ENCODE measurements at places on chromosomes 5 and 9. TPM values are rescaled to one million over a fixed set of nuclear protein-coding genes. Genes with fewer than 3 reads are reported as not detected.

The POMT1 gene
- 24.9 TPM for total RNA-seq

GRCh38 chr9:137417161-137418021, 5.6 kb downstream of the EXD3 start:
- DNase-seq, result no peak
- no peaks in the 10 kb centered on the region for H3K27me3 ChIP-seq
- H3K36me3 ChIP-seq, result no peaks in the 10 kb centered on the region

- no peaks in the 10 kb centered on the region for H3K27me3 ChIP-seq
- H3K4me1 ChIP-seq, result peaks cover 3% of the 10 kb centered on the region
- H3K36me3 ChIP-seq, result no peaks in the 10 kb centered on the region
- no peak overlapping the region for H3K27ac ChIP-seq
- H3K4me3 ChIP-seq, result no peak overlapping the region
Measured at GRCh38 chr5:140172483-140172882, 2.5 kb upstream of the CYSTM1 start.

DNA sequence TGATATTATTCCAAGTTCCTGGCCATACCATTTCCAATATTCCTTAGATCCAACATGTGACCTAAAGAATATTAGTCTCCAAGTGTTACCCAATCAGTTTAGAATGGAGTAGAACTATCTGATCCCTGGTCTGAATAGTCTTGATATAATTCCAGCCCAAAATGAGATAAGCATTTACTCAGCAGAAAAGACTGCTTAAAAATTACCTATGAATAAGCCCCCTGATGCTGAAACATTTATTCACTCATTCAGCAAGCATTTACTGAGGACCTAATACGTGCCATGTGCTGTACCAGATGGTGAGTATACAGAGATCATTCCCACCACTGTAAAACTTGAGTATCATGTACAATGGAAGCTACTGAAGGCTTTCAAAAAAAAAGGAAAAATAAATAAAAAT, 157.0 kb downstream of the FAM114A2 start:
- H3K4me3 ChIP-seq, result no peak overlapping the region
- DNase-seq, result no peak
- H3K27ac ChIP-seq, result no peak overlapping the region
- H3K36me3 ChIP-seq, result no peaks in the 10 kb centered on the region
- no peaks in the 10 kb centered on the region for H3K4me1 ChIP-seq

DNA sequence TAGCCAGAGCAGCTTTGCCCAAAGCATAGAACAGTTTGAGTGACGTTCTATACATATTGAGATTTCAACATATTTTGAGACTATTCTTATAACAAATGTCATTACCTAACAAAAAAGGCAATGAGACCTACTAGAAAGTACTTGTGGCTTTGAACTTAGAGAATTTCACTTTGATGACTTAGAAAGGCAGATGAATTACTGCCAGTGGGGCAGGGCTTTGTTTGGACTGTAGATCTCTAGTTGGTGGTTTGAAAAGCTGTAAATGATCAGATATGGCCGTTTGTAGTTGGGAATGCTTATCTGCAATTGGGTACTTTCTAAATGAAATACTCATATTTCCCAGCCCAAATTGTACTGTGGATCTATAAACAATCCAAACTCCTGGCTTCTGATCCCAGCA, 28.1 kb downstream of the SOX30 start:
- H3K4me1 ChIP-seq, result no peaks in the 10 kb centered on the region
- no peaks in the 10 kb centered on the region for H3K36me3 ChIP-seq
- DNase-seq, result no peak

GRCh38 chr5:127586811-127587210, 62.1 kb upstream of the CTXN3 start:
- H3K4me1 ChIP-seq, result no peaks in the 10 kb centered on the region
- H3K27ac ChIP-seq, result no peak overlapping the region
- no peaks in the 10 kb centered on the region for H3K27me3 ChIP-seq

The ZFP62 gene
- 24.1 TPM for total RNA-seq

The GGTA1 gene
- total RNA-seq, result under 0.01 TPM

DNA sequence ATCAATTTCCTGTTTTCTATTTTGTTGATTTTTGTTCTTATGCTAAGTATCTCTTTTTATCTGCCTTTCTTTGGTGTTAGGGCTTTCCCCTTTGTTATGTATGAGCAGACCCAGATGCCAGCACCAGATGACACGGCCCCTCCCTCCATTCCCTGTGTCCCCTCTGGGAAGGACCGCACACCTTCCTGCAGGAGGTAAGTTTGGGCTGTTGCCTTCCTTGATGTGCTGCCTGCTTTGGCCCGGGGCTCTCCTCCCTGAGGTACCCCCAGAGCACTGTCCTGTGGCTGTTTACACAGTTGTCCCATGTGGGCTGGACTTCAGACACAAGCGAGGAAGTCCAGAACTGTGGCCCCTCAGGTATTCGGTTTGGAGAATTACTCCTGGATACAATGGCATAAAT, 343.8 kb upstream of the IRX1 start:
- H3K27me3 ChIP-seq, result no peaks in the 10 kb centered on the region
- no peak for DNase-seq
- H3K36me3 ChIP-seq, result no peaks in the 10 kb centered on the region
- H3K27ac ChIP-seq, result no peak overlapping the region

The GALNT12 gene
- total RNA-seq, result 18.2 TPM

DNA sequence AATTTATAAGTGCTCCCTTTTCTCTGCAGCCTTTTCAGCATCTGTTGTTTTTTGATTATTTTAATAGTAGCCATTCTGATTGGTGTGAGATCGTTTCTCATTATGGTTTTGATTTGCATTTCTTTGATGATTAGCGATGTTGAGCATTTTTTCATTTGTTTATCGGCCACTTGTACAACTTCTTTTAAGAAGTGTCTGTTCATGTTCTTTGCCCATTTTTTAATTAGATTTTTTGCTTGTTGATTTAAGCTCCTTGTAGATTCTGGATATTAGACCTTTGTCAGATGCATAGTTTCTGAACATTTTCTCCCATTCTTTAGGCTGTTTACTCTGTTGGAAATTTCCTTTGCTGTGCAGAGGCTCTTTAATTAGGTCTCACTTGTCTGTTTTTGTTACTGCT, 46.3 kb downstream of the FYB1 start:
- H3K36me3 ChIP-seq, result no peaks in the 10 kb centered on the region
- no peaks in the 10 kb centered on the region for H3K4me1 ChIP-seq
- no peaks in the 10 kb centered on the region for H3K27me3 ChIP-seq
- H3K27ac ChIP-seq, result no peak overlapping the region
- no peak overlapping the region for H3K4me3 ChIP-seq

- H3K27ac ChIP-seq, result no peak overlapping the region
- DNase-seq, result no peak
- no peaks in the 10 kb centered on the region for H3K36me3 ChIP-seq
- no peak overlapping the region for H3K4me3 ChIP-seq
- no peaks in the 10 kb centered on the region for H3K27me3 ChIP-seq
Measured at GRCh38 chr5:155260798-155261197, 247.2 kb downstream of the KIF4B start.

DNA sequence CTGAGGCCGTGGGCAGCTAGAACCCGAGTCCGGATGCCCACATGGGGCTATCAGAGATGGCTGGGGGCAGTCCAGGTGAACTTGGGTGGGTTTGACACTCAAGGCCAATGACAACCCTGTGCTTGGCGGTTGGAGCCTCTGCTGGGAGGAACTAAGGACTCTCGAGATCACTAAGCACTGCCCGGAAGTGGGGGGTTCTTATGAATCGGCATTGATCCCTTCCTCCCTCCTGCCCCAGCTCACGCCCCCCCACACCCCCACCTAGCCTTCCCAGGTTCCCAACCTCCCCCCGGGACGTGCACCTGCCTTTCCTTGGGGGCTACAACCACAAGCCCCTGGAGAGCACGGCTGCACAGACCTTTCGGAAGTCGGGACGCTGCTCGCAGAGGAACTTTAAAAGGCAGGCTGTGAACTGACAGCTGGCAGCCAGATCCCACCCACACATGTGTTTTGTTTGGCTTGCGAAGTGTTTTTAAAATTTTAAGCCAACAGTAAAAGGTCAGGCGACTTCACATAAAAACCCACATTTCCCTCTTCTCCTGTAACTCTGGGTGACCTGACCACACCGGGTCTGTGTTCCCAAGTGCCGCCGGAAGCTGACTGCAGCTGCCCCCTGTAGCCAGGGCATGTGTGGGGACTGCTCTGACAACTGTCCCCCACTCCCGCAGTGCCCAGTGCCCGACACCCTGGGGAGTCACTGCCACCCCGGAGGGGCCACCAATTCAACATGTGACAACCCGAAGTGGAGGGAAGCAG, 5.1 kb upstream of the RALGDS start:
- H3K27ac ChIP-seq, result no peak overlapping the region
- no peaks in the 10 kb centered on the region for H3K27me3 ChIP-seq
- no peaks in the 10 kb centered on the region for H3K36me3 ChIP-seq
- peaks cover 21% of the 10 kb centered on the region for H3K4me1 ChIP-seq
- peak; percentile 53 for DNase-seq

DNA sequence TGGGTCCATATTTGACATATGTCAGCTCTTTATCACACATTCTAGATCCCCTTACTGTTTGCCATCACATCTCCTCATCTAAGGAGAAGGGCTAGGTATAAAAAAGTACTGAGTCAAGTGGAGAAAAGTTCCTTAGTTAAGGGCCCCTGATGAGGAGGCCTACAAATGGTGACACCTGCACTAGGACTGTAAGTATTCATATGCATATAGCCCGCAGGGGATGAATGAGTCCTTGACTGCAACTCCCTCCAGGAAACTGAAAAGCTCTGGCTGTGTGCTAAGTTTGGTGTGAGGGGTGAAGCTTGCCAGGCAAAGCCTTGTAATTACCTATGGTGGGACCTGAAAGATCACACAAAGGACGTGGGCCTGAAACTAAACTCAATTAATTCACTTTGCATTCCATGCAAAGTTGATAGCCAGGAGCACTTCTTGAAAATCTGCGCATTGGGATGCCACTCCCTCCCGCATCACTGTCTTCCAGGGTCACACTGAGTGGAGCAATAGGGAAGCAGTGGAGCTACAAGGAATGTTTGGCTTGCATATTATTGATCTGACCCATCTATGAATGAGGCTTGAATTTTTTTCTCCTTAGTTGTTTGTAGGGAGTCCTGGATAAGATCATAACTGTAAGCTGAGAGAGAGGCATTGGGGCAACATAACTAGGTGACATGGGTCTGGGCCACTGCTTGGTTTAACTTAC, 11.9 kb upstream of the EQTN start:
- no peaks in the 10 kb centered on the region for H3K36me3 ChIP-seq
- H3K4me3 ChIP-seq, result no peak overlapping the region
- no peaks in the 10 kb centered on the region for H3K27me3 ChIP-seq
- no peaks in the 10 kb centered on the region for H3K4me1 ChIP-seq
- DNase-seq, result no peak

The SMIM33 gene
- total RNA-seq, result not detected

The PFN3 gene
- not detected for total RNA-seq

DNA sequence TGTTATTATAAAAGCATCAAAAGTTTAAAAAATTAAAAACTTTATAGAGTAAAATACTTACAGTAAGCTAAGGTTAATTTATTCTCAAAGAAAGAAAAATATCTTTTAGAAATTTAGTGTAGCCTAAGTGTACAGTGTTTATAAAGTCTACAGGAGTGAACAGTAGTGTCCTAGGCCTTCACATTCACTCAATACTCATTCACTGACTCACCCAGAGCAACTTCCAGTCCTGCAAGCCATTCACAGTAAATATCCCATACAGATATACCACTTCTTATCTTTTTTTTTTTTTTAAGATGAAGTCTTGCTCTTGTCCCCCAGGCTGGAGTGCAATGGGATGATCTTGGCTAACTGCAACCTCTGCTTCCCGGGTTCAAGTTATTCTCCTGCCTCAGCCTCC, 73.1 kb upstream of the FST start:
- H3K36me3 ChIP-seq, result no peaks in the 10 kb centered on the region
- peak overlapping the region; percentile 84 for H3K27ac ChIP-seq
- no peaks in the 10 kb centered on the region for H3K27me3 ChIP-seq
- DNase-seq, result peak; percentile 87

The SLCO4C1 gene
- under 0.01 TPM for total RNA-seq

The FOXD4L3 gene
- not detected for total RNA-seq

GRCh38 chr9:846852-847251, 5.4 kb downstream of the DMRT1 start:
- no peak overlapping the region for H3K4me3 ChIP-seq
- no peaks in the 10 kb centered on the region for H3K36me3 ChIP-seq
- no peak for DNase-seq
- H3K27ac ChIP-seq, result no peak overlapping the region

DNA sequence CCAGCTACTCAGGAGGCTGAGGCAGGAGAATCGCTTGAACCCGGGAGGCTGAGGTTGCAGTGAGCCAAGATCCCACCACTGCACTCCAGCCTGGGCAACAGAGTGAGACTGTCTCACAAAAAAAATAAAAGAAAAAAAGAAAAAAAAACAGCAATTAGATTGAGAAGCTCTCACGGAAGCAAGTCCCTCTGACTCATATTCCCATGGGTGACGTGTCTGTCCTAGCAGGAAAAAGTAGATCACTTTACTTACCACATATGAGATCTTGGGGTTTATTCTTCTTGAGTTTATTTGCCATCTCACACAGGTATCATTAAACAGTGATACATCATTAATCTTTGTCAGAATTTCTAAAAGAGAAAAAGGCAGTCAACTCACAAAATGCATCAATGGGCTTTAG, 62.6 kb downstream of the SUSD1 start:
- peaks cover 1% of the 10 kb centered on the region for H3K36me3 ChIP-seq
- DNase-seq, result peak; percentile 96
- no peak overlapping the region for H3K4me3 ChIP-seq
- peaks cover 2% of the 10 kb centered on the region for H3K4me1 ChIP-seq
- H3K27ac ChIP-seq, result no peak overlapping the region

DNA sequence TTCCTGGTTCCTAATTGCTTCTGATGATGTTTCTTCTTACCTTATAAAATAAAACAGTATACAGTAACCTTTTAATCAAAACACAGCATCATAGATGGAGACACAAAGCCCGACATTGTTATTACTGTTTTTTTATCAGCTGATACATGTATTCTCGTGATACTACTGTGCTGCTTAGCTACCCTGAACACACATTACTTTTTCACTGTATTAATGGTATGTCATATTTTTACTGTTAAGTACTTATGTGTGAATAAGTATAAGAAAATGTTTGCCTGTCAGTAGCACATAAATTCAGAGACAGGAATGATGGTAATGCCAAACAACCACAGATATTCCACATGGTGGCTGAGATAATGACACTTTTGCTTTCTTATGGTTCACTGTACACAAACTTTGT, 68.7 kb downstream of the RAB24 start:
- H3K27me3 ChIP-seq, result no peaks in the 10 kb centered on the region
- no peak overlapping the region for H3K4me3 ChIP-seq
- H3K36me3 ChIP-seq, result peaks cover 7% of the 10 kb centered on the region
- peaks cover 3% of the 10 kb centered on the region for H3K4me1 ChIP-seq
- DNase-seq, result peak; percentile 28
- no peak overlapping the region for H3K27ac ChIP-seq

GRCh38 chr5:76367623-76368371, 35.3 kb upstream of the IQGAP2 start:
- H3K4me1 ChIP-seq, result no peaks in the 10 kb centered on the region
- DNase-seq, result no peak
- H3K4me3 ChIP-seq, result no peak overlapping the region
- H3K27ac ChIP-seq, result no peak overlapping the region
- H3K27me3 ChIP-seq, result no peaks in the 10 kb centered on the region
- H3K36me3 ChIP-seq, result no peaks in the 10 kb centered on the region

The BTNL8 gene
- not detected for total RNA-seq

The CDH9 gene
- total RNA-seq, result not detected
